GM13976 (cell line): ENCODE measurements at places on chromosomes 5 and 9.

DNA sequence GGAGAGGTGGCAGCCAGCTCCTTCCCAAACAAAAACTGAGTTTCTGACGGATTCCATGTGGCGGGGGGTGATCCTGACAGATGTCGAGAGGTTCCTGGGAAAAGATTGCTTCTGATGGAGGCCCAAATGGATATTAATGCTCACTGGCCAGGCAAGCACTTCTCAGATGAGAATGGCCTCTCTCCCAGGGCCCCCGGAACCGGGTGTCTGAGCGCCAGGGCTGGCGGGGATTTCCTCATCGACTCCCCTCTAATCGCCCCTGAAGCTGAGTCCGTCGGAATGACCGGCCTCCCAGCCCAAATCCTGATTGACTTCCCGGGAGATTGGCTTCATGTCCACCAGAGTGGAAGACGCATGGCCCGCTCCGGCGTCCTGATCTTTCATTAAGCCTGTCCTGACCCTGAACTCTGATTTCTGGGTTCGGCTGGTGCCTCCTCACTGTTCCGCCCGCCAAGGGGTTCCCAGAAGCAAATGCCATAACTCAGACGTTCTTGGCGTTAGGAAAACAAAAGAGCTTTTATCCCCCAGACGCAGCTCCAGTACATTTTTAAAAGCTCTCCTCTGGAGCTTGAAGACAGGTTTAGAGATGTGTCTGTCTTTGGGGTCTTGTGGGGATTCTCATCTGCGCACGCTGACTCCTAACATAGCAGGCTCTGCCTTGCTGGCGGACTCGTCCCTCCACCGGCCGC lies 17.6 kb downstream of the FIBCD1 start:
- no peak for DNase-seq

GRCh38 chr9:75185585-75186170 lies 97.4 kb downstream of the OSTF1 start:
- no peak for DNase-seq

DNA sequence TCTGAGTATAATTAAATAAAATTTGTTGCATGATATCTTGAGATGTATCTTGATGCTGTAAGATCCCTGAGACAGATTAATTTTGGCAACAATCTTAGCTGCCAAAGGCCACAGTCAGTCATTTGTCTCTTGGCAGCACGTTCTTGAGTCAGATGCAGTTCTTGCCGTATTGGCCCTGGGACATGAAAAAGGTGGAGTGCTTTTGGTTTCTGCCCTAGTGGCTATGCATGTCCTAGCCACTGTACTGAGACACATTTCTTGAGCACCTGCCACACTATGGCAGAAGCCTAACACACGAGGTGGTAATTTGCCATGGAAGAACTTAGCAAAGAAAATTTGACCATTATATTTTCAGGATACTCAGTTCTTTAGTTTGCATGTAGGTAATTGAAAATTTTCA lies 45.0 kb upstream of the PHF2 start:
- no peak for DNase-seq

DNA sequence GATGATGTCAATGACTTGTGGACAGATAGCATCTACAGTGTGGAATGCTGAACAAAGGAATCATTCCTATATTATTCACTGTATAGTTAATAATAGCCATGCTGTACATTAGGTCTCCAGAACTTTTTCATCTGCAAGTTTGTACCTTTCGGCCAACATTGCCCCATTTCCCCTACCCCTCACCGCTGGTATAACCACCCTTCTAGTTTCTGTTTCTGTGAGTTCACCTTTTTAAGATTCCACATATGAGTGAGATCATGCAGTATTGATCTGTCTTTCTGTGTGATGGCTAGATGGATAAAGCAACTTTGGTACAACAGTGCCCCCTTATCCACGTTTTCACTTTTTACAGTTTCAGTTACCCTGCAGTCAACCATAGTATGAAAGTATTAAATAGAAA lies 18.8 kb upstream of the ALDH1B1 start:
- DNase-seq = no peak

GRCh38 chr9:110148891-110149290 lies 59.1 kb downstream of the C9orf152 start:
- no peak for DNase-seq
